ENCODE measurements at places on chromosomes 2 and 18.

DNA sequence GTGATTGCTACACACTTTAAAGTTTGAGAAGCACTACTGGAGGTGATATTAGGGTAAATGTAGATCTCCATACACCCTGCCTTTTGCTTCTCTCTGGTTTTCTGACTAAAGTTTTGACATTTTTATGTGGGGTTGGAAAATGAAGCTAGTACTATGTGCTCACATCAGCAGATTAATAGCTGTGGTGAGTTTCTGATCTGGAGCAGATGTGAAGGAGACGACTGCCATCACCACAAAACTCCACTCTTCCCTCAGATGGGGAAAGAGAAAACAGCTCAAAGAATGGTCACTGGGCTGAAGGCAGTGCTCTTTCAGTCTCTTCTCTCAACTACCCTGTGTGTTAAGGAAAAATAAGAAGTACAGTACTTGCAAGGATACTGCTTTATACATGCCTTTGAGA lies 37.2 kb downstream of the PLEKHA3 start:
- DNase-seq: no peak

DNA sequence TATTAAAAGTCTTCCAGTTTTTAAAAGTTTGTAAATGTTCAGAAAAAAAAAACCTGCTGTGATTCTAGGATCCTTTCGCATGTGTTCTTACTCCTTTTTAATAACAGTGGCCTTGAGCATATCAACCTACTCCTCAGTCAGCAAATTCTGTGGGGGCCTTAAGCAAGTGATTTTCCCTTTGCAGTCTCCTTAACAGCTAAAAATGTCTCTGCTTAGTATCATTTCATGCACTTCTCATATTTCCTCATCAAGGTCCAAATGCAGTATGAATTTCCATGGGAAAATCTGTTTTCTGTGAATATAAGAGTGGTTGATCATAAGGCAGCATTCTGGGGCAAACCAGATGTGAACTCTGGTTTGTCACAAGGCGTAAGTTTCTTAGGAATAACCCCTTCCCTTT lies 2175.1 kb upstream of the PIK3C3 start:
- no peak for DNase-seq

- peak; percentile 14 for DNase-seq
Observed at GRCh38 chr2:196101325-196101991, 32.8 kb upstream of the DNAH7 start.

DNA sequence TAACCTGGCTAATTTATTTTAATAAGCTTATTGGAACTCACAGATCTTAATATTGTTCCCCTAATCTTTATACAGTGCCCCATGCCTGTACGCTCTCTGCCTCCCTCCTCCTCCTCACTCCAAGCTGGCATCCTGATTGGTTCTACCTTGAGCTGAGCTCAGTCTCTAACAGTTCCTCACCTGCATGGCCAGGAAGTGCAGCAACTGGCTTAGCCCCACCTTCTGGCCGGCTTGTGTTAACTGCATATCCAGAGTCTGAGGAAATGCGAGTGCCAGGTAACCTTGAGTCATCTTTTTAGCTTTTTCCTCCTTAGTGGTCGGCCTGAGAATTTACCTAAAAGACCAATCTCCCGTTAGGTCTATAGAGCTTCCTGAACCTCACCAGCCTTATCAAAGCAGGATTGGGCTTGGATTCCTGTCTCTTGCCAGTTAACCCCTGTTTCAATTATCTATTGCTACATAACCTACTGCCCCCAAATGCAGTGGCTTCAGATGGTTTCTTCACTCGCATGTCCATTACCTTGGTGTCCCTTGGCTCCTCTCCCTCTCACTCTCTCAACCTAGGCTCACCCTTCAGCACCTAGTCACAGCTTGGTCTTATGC lies 89.5 kb upstream of the STK39 start:
- DNase-seq: peak; percentile 20

DNA sequence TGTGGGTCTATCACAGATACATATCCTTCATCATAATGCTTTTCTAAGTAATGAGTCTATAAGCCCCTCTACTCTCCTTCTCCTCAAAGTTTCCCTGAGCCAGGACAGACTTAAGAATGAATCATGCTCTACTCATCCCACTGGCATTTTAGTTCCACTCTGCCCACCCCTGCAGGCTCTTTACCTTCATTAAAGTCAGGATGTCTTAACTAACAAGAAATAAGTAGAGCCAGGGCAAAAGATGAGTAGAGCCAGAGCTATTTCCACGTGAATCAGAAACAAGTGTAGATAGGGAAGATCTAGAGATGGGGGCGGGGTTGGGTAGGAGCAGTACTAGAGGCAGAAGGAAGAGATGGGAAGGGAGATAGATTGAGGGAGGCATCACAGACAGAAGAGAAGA lies 790.5 kb downstream of the RNF144A start:
- no peak for DNase-seq

DNA sequence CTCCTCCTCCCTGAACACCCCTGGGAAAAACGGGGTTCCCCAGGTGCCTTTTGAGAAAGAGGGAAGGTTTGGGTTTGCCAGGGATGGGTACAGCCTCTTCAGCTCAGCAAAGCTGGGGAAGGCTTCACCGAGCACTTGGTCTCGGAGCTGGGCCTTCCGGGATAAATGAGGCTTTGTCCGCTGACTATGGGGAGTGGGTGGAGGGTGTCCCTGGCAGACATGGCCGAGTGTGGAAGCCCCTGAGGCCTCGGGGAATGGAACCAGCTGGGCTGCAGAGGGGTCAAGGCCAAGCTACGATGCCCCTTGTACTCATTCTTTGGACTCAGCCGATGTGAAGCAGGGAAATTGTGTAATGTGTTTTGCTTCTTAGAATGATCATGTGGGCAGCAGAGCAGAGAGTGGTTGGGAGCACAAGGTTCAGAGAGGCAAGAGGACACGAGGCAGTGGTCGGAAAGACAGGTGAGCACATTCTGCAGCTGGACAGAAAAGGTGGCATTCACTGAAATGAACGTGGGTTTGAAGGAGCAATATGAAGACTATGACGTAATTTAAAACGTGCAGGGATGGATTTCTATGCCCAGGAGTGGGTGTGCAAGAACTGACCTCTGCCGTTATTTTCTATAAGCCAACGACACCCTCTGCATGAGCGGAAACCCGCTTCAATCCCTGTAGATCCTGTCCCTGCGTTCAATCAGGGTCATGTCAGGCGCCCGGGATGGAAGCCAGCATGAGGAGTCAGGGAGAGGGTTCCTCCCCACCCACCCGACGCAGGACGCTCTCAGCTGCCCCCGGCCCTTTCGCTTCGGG lies 142.6 kb downstream of the PXDN start:
- DNase-seq: no peak

DNA sequence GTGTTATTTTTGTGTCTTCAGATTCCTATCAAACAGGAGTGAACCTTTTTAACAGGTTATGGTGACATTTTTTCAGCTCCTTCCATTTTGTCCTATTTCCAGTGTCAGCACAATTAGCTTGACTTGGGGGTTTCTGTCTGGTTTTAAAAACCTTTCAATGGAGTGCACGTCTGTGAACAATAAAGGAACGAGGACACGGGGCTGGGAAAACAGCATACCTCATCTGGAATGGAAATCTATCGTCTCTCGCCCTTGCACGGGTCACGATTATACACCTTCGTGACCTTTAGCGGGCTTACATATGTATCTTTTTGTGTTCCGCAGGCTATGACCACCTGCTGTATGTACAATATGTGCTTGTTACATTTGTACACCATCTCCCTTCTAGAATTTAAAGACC lies 2.3 kb upstream of the ZNF532 start:
- DNase-seq: no peak

- DNase-seq: no peak
Observed at GRCh38 chr18:61980355-61980754, 87.5 kb upstream of the RNF152 start.

DNA sequence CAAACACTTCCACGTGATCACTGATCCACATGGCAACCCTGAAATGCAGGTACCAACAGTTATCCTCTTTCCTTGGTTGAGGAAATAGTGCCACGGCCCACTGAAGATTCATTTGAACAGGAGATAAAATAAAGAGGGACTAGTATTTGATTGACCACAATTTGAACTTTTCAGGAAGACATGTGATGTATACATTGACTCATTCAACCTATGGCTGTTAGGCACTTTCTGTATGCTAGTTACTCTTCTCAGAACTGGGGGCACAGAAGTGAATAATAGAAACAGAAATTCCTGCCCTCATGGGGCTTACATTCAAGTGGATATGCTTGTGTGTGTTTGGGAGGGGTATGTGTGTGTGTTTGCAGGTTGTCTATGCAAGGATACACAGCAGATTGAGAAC lies 199.6 kb downstream of the PRKCE start:
- DNase-seq: no peak

GRCh38 chr2:42967959-42968674 lies 175.7 kb upstream of the HAAO start:
- no peak for DNase-seq

DNA sequence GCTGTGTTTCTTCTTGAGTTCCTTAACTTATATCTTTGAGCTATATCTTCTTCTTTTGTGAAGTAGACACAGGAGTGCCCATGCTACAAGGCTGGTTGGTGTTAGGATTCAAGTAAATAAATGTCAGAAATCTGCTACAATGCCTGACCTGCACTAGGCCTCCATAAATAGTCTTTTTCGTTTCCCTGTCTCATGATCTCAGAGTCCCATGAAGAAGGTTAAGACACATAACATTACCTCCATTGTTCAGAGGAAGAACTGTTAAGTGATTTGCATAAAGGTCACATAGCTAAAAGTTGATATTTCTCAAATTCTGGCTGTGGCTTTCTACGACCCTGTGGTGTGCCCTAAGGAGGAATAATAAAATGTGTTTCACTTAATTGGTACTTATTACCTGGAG lies 228.4 kb downstream of the KCNS3 start:
- DNase-seq: no peak

DNA sequence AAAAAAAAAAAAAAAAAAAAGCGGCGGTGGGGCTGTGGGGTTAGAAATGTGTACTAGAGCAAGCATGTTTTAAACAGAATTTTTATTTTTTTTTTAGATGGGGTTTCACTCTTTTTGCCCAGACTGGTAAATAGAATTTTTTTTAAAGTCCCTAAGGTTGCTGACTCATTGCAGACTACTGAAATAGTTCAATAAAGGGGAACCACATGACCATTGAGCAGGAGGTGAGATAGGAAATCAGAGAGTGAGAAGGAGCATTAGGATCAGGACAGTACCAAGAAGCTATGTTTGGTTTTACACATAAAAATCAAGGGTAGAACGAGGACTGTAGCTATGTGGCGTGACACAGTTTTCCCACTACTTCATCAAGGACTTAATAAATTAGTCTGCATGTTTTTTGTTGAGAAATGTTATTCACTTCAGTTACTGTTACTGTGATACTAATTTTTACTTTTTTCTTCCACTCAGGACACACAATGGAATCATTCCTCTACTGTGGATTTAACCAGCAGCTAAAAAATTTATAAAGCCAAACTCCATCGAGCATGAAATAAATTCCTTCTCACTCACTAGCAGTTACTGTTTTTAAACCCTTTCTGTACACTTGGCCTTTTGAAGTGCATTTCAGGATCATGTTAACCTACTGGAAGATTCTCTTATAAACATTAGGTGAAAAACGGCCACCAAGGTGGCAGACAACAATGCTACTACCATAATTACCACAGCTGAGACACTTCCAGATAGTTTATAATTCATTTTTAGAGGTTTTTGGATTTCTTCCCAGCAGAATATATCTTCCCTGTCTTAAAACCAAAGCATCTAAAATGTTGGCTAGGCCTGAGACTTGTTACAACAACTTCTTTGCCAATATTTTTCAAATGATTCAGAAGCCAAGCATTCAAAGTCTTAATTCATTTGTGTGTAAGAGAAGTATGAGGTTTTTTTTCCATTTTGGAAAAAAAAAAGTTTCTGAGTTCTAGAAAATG lies 33.2 kb downstream of the LAMA1 start:
- no peak for DNase-seq

GRCh38 chr18:58015065-58015780 lies 28.8 kb upstream of the NEDD4L start:
- no peak for DNase-seq

GRCh38 chr2:54114936-54115283 lies 505 bp upstream of the ACYP2 start:
- DNase-seq: no peak

- no peak for DNase-seq
Observed at GRCh38 chr2:136195226-136195625, 77.3 kb upstream of the CXCR4 start.

Data from stimulated activated CD4-positive, alpha-beta T cell treated with anti-CD3 and anti-CD28 coated beads, Interleukin-15, amount 100 ng/mL, for 1 hour (primary cell).